ENCODE measurements at places on chromosomes 3 and 15.

- no peak for DNase-seq
Observed at GRCh38 chr3:100113723-100114412, 433 bp downstream of the FILIP1L start.

- DNase-seq = no peak
Observed at GRCh38 chr3:49616061-49616460, 58.1 kb upstream of the APEH start.

DNA sequence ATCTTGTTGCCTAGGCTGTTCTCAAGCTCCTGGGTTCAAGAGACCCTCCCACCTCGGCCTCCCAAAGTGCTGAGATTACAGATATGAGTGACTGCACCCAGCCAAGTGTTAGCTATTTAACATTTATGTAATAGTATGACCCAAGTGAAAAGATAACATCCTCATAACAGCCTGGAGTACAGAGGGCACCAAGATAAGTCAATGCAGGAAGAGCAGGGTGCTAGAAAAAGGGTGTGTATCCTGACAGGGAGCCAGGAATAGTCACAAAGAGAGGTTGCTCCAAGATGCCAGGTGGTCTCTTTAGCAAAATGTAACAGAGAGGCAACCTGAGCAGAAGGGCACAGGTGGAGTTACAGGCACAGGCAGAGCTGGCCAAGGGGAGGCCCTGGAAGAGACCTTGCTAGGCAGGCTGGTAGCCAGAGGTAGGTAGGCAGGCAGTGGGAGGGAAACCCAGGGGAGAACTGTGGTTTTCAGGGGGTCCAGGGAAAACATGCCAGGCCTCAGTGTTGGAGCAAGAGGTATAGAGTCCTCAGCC, 277.4 kb downstream of the ERC2 start:
- DNase-seq = no peak

- no peak for DNase-seq
Observed at GRCh38 chr15:56286213-56286612, 42.5 kb upstream of the RFX7 start.

- no peak for DNase-seq
Observed at GRCh38 chr3:65955792-65956477, 82.8 kb downstream of the MAGI1 start.

DNA sequence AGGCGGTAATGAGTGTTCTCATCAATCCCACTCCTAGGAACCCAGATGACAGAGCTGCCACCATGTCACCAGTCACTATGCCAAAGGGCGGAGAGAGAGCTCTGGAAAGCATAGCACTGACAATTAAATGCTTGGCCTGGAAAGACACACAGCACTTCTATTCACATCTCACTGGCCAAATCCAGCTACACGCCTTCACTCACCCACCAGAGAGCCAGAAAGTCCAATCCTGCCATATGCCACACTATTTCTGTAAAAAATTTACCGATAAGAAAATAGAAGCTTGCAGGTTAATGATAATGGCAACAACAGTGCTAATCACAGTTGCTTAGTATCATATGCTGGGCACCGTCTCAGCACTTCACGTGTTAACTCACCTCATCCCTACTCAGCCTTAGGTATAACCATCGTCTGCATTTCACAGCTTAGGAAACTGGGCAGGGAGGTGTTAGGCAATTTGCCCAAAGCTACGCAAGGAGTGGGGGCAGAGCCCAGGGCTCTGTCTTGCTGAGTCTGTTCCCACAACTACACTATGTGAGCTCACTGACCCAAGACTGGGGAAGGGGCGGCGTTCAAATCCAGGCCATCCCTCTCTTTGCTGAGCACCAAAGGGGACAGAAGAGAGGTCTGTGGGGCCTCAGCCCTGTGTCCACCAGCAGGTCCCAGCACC, 16.5 kb downstream of the KLHL25 start:
- DNase-seq = no peak

GRCh38 chr3:56467801-56468183, 475 bp downstream of the ERC2 start:
- DNase-seq = no peak

DNA sequence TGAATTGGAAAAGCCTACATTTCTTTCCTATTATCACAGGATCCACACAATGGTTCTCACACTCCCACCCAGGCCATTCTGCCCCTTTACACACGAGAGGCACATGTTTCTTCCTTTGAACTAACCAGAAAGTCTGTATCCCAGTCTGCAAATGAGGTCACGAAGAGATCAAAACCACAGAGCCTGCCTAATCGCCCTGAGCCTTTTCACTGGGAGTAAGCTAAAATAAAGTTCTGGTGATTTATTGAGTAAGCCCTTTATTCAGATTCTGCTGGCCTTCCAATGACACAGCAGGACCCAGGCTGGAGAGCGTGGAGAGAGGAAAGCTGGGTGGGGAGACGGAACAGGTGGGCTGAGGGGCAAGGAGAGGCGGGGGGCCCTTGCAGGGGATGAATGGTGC, 78.7 kb downstream of the ATP1B3 start:
- DNase-seq = no peak

GRCh38 chr15:96020133-96020532, 310.4 kb upstream of the NR2F2 start:
- no peak for DNase-seq

- peak; percentile 70 for DNase-seq
Observed at GRCh38 chr15:82124331-82125263, 78.8 kb upstream of the MEX3B start.

GRCh38 chr15:68829068-68829467, 8.4 kb upstream of the ANP32A start:
- no peak for DNase-seq

GRCh38 chr3:77096966-77097890, 57.3 kb downstream of the ROBO2 start:
- no peak for DNase-seq

DNA sequence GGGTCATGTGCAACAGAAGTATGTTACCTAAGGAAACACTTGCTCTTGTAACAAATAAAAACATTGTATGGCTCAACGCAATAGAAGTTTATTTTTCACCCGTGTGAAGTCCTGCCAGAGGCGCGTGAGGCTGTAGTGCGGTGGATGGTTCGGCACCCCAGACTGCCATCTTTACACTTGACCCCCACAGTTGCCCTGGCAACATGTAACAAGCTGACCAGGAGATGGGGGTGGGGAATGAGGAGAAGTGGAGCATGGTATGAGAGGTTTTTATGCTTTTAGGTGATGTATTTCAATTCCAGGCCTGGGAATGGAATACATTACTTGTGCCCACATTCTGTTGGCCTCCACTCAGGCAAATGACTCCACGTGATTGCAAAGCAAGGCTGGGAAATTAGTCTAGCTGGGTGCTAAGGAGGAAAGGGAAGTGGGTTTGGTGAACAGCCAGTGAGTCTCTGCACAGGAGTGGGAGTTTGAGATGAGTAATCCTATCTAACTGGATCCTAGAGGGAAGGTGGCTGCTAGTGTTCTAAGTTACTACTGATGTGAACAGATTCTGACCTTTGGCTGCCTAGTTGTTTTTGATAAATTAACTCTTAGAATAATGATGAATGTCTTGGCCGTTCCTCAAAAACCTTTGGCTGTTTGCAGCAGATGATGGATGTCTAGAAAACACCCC, 33.8 kb upstream of the GREM1 start:
- DNase-seq = peak; percentile 48

GRCh38 chr3:17802950-17803349, 60.5 kb upstream of the TBC1D5 start:
- no peak for DNase-seq

DNA sequence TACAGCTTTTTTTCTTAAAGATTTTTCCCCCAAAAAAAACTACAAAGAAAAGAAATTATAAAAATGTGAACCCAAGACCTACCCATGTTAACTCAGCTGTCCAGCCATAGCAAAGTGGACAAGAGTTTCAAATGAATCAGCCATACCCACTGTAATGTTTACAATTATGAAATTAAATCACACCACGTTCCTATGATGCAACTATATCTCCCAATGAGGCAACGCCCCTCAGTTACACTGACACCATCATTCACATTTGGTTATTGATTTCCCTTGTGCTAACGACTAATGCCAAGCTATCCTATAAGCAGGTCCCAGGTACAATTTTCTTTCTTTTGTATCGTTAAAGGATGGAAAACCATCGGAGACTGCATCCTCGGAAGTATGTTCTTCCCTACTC, 115.1 kb upstream of the ICE2 start:
- DNase-seq = no peak

DNA sequence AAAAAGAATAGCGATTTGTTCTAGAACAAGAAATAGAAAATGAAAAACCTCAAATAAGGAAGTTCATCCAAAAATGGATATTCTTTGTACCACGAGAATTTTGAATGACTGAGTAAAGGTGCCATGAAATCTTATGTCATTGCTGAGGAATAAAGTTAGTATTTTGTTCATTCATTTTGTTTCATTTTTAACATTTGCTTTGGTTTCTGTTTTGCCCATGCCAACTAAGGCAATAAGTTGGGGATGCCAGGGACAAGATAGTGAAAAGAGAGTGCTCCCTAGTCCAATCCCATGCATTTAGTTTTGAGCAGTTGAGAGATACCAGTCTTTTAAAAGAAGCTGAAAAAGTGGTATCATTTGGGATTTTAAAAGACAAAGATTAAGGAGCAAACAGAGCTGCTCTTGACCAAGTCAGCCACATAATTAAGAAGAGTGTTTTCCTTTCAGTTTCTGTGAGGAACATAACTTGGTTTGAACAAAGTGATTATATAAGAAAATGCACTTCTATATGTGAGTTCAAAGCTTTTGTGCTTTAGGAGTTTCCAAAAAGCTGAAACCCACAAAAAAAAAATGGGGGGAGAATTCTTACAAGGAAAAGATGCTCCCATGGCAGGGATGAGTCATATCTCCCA, 201.4 kb downstream of the PLOD2 start:
- DNase-seq = no peak

GRCh38 chr3:31230425-31231223, 302.1 kb upstream of the STT3B start:
- DNase-seq = no peak

DNA sequence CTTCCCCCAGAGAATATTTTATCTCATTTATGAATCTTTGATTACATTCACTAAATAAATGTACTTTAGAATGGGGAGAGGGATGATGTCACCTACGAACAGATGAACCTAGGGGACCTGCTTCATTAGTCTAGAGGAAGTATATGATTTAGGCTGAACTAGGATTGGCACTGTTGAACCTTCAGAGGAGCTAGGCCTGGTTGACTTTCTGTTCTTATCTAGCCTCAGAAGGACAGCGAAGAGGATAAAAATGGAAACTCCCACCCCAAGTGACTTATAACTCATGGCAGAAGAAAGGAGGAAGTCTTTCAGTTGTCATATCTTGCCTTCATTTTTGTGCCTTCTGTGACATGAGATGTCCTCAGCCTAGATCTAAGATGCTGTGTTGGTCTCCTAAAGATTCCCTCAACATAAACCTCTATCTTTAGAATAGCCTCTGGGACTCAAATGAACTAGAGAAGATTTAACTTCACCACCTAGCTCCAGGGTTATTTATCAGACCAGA, 42.6 kb downstream of the POLG start:
- DNase-seq = no peak

DNA sequence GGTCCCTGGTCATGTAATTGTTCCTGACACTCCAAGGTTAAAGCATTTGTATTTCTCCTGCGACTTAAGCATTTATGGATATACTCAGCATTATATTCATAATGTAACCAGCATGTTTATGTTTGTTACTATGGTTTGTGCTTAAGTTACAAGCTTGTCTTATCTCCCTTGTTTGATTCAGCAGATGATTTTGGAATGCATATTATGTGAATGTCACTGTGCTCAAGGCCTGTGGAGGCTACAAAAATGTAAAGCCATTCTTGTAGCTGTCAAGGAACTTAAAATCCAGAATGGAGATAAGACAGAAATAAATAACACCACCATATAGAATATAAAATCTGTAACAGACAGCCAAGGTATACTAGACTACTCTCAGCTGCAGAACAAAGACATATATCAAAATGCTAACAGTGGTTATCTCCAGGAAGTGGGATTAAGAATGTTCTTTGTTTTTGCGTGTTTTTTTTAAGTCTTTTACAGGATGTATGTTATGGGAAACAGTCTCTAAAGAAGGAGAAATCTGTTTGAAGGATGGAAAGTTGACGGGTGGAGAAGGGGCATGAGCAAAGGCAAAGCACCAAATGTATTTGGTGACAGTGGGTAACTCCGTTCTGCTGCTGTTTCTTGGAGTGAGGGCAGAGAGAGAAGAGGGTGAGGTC, 61.4 kb downstream of the IGF2BP2 start:
- DNase-seq = no peak

DNA sequence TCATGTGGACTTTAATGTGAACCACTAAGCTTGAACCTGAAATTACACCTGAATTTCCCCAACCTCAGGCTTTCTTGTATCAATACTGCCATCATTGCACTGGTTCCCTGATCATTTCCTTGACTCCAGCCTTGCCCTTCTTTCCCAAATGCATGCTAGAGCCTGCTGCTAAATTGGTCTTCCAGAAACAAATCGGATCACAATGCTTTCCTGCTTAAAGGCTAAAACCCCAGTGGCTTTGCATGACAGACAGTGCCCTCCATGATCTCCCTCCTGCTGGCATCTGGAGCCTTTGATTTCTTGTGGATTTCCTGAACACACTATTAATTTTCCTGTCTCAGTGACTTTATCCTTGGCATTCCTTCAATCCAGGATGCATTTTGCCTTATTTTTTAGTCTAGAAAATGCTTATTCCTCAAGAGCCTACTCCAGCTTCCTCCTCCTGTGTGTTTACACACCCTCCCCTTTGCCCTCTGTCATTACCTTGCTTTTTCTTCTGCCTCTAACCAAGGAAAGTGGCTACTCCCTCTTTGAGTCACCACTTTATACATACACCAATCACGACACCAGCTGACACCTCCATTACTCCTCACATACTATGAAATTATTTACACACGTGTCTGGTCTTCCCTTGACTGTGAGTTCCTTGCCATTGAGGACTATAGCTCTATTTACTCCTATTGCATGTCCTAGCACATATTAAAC, 214.6 kb downstream of the KCNAB1 start:
- DNase-seq = no peak

GRCh38 chr3:10238345-10239183, 9.7 kb upstream of the TATDN2 start:
- no peak for DNase-seq

DNA sequence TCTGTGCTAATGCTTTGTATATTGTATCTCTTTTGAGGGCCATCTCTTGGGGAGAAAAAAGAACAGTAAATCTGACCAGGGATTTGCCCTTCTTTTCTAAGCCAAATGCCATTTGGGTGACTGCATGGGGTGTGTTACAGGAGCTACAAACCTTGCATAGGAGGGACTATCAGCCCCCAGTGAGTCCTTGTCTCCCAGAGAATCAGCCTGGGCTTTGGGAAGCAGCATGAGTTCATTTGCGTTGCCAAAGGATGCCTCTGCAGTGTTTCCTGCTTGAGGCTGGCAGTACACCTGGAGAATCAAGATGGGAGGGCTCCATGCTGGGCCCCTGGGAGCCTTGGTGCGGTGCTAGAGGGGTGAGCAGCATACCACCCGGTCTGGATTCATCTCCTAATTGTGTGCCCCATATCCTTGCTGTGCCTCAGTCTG, 49.6 kb upstream of the POLG start:
- no peak for DNase-seq

- DNase-seq = no peak
Observed at GRCh38 chr15:51497806-51498205, 124.8 kb downstream of the DMXL2 start.

GRCh38 chr3:70742081-70742480, 429.6 kb upstream of the MDFIC2 start:
- DNase-seq = no peak

GRCh38 chr3:67947808-67948508, 293.5 kb upstream of the SUCLG2 start:
- no peak for DNase-seq

- peak; percentile 100 for DNase-seq
Observed at GRCh38 chr3:155854141-155854940, at the start of gene SLC33A1. Gene SLC33A1 (minus strand): TSS chr3:155854427. CDS start chr3:155853997, 430 bp downstream.
